ENCODE measurements at places on chromosomes 3 and 15.

DNA sequence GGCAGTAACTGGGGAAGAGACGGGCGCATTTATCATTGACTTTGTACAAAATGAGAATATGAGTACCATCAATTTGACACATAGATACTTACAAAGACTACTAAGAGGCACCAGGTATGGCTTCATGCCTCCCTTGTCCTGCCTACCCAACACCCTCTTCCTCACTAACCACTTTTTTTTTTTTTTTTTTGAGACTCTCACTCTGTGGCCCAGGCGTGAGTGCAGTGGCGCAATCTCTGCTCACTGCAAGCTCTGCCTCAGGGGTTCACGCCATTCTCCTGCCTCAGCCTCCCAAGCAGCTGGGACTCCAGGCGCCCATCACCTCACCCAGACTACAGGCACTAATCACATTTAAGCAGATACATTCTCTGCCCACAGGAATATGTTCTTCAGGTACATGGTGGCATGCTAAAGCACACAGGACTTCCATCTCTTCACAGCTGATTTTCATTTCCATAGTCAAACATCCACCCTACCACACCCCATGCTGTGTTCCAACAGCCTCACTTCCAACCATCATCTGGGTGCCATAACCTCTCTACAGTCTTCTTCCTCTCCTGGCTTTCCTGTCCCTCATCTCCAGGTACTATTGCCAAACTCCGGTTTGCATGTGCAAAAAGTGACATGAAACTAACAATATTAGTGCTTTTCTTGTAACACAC lies 41.7 kb downstream of the RAB27A start:
- DNase-seq, result no peak

GRCh38 chr3:62888180-62888579 lies 13.0 kb upstream of the CADPS start:
- no peak for DNase-seq

DNA sequence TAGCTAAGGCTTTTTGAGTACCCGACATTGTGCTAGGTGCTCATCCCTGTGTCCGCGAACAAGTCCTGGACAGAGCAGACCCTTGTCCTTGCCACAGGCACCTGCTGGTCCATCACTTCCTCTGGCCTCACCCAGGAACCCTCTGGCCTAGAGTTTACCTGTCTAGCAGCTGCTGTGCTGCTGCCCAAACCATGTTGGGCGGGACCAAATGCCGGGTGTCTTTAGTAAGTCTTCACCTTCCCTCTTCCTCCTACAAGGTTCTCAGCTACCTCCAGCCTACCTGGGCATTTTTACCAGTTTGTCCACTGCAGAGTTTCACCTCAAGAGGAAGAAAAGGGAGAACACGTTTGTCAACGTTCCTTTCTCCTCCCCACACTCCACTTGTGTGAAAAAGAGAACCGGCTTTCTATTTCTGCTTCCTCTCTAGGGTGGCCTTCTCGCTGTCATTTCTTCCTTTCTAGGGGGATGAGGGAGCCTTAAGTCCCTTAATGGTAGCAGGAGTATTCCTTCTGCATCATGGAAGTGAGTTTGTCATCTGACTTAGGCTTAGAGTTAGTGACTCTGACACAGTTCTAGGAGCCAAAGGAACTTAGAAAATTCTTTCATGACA lies 80.4 kb upstream of the GCNT3 start:
- no peak for DNase-seq

GRCh38 chr3:33145221-33145900 lies 31.5 kb downstream of the CRTAP start:
- no peak for DNase-seq

- no peak for DNase-seq
These were observed 23.9 kb upstream of the PLSCR4 start for GRCh38 chr3:146274833-146275232.

GRCh38 chr3:46939578-46940445 lies 36.7 kb downstream of the CCDC12 start:
- DNase-seq, result no peak

- DNase-seq, result no peak
These were observed 41.5 kb downstream of the RARB start for GRCh38 chr3:25469558-25469957.

DNA sequence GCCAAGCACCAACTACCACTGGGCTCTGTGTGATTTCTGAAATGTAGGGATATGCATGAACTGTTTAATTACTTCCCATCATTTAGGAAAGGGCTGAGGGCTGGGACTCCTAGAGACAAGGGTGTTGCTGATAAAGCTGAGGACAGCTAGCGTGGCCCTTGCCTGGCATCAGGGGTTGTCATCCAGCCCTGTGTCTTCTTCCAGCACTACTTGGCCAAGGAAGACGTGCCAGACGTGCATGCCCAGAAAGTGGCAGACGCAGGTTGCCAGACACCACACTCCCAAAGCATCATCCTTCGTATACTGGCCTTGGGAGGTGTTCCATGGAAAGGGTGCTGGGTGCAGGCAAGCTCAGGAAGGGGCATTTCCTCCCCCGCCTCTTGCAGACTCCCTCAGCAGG lies 64.8 kb downstream of the LRIG1 start:
- no peak for DNase-seq

GRCh38 chr15:27956285-27956684 lies 142.8 kb downstream of the OCA2 start:
- no peak for DNase-seq

DNA sequence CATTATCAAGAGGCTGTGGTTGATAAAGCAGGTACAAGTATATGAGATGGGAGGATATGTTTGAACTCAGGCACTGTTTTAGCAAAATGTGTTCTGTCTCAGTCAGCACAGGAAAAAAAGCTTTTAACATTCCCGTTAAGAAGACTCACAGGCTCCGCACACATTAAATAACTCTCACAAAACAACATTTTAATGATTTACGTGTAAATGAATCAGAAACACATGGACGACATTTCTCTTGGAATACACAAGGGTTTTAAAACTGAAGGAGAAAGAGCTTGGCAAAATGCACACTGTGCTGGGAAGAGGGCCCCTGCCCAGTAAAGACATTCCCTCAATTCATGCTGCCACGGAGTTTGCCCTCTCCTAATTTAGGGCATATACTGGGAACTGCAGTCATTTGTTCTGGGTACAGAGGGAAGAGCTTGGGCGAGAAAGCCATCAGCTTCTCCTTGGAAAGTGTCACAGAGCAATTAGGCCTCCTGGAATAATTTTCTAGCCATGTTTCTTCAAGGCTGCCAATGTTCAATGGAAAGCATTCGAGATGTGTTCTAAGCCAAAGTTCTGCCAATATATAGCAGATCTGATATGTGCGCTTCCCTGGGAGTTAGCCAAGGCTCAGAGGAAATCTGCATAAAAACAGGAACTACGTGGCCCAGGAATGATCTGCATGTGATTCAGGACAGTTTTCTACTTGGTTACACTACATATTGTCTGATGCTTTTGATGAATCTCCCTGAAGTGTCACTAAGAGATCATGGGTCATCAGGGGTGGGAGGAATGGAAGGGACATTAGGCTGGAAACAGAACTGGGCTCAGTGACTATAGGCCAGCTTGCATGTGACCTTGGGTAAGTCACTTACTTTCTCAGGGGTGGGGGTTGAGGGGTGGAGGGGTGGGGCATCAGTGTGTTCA lies 2.2 kb upstream of the MASP1 start:
- no peak for DNase-seq

GRCh38 chr15:67228286-67228685 lies 26.2 kb downstream of the AAGAB start:
- DNase-seq, result no peak

All from liver (tissue), 10 donors.